ENCODE measurements at places on chromosomes 11 and 22.
A peak's percentile ranks its signal among the peaks of the same experiment; 100 is the strongest.

- no peak overlapping the region for H3K4me3 ChIP-seq
- DNase-seq: no peak
- H3K27me3 ChIP-seq: no peaks in the 10 kb centered on the region
- H3K36me3 ChIP-seq: no peaks in the 10 kb centered on the region
These were observed 1.5 kb downstream of the DDX10 start for GRCh38 chr11:108666373-108666772.

- no peak overlapping the region for H3K27ac ChIP-seq
- no peak overlapping the region for H3K4me3 ChIP-seq
- H3K27me3 ChIP-seq: no peaks in the 10 kb centered on the region
- H3K4me1 ChIP-seq: no peaks in the 10 kb centered on the region
- H3K36me3 ChIP-seq: no peaks in the 10 kb centered on the region
These were observed 15.2 kb upstream of the MMP7 start for GRCh38 chr11:102545701-102546100.

- H3K4me3 ChIP-seq: no peak overlapping the region
- H3K36me3 ChIP-seq: no peaks in the 10 kb centered on the region
- H3K27ac ChIP-seq: no peak overlapping the region
- no peak for DNase-seq
- peaks cover 20% of the 10 kb centered on the region for H3K4me1 ChIP-seq
- H3K27me3 ChIP-seq: no peaks in the 10 kb centered on the region
These were observed 14.0 kb upstream of the NRIP3 start for GRCh38 chr11:9017773-9018172.

DNA sequence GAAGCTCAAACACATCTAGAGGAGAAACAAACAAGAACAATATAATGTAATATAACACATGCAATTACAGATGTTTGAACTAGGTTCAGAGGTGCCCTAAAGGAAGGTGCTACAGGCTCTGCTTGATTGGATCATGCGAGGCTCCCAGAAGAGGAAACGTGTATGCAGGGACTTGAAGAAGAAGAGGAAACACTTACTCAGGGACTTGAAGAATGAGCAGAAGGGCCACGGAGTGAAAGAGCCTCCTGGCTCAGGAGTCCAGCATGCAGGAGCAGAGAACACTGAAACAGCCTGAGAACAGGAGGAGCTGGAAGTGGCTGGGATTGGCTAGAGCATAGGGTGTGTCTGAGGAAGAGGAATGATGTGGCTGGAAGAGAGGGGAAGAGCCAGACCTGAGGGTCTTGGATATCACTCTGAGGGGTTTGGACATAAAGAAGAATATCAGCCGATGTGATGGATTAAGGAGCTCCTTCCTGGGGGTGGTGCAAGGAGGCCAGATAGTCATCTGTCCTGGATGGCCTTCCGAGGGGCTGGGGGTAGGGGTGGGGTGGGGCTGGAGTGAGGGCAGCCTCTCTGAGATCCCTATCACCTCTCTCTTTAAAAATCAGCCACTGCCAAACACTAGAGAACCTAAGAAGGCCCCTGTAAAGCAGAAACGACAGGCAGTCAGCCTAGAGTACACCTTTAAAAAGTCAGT lies 16.8 kb downstream of the FZD4 start:
- no peak overlapping the region for H3K4me3 ChIP-seq
- H3K4me1 ChIP-seq: no peaks in the 10 kb centered on the region
- no peak for DNase-seq
- no peaks in the 10 kb centered on the region for H3K27me3 ChIP-seq
- no peak overlapping the region for H3K27ac ChIP-seq
- H3K36me3 ChIP-seq: no peaks in the 10 kb centered on the region

DNA sequence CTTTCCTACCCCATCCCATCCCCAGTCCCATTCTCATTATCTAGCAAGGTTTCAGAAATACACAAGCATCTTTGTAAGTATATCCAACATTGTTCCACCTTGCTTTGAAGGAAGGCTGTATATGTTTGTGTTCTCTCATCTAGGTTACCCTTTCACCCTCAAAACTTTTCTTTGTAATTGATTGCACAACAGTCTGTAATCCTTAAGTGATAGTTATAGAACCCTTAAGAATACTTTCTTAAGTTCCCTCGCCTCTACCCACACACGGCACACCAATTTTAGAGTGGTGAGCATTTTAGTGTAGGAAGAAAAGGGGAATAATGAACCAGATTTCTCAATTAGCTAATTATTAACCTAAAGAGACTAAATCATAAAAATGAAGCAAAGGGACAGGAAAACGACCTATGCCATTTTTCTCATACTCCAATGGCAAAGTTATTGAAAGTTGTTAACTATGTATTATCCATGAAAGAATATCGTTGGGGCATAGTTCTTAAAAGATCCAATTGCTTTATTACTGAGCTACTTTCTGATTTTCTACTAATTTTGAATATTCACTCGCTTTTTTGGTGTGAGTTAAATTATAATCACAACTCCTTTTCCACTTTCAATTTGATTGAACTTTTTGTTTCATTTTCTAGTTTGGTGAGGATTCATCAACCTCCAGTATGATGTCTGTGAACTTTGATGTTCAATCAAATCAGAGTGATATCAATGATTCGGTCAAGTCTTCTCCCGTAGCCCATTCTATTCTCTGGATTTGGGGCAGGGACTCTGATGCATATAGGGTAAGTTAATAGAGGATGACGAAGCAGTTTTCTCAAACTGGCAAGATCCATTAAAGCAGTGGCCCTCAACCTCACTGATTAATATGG lies 44.9 kb downstream of the TTC17 start:
- H3K4me1 ChIP-seq: no peaks in the 10 kb centered on the region
- H3K27me3 ChIP-seq: no peaks in the 10 kb centered on the region
- no peak for DNase-seq
- peaks cover 59% of the 10 kb centered on the region for H3K36me3 ChIP-seq

DNA sequence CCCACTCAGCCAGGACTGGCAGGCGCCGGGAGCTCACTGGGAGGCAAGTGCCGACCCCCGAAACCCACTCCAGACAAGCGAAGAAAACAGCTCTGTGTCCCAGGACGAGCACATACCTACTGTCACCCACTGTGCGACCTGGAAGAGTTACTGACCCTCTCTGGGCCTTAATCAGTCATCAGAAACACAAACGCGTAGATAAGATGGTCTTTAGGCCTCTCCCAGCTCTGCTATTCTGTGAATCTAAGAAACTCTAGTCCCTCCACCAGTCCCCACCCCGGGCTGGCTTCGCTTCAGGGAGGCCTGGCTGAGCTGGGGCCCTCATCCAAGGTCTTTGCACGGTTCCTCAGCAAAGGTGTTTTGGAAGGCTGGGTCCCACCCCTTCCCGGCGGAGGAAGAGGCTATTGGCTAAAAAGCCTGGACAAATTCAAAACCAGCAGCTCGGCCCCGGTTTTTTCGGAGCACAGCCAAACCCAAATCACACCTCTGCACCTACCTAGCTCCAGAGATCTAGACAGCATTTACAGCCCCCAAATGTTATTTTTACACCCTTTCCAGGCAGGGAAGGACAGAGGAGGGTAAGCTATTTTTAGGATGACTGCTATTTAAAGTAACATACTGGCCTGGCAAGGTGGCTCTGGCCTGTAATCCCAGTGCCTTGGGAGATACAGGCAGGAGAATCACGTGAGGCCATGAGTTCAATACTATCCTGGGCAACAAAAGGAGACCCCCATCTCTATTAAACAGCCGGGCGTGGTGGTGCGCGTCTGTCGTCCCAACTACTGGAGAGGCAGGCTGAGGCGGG lies 13.2 kb upstream of the HDHD5 start:
- peak overlapping the region; percentile 50 for H3K27ac ChIP-seq
- H3K4me3 ChIP-seq: peak overlapping the region; percentile 78
- DNase-seq: no peak
- no peaks in the 10 kb centered on the region for H3K36me3 ChIP-seq

- no peak for DNase-seq
- no peak overlapping the region for H3K27ac ChIP-seq
- H3K27me3 ChIP-seq: peaks cover 4% of the 10 kb centered on the region
- no peak overlapping the region for H3K4me3 ChIP-seq
- H3K36me3 ChIP-seq: no peaks in the 10 kb centered on the region
These were observed 468.2 kb downstream of the MIAT start for GRCh38 chr22:27125539-27125938.

Data from CD4-positive, alpha-beta memory T cell (primary cell).